Stimulated activated CD4-positive, alpha-beta T cell treated with anti-CD3 and anti-CD28 coated beads, Interleukin-15, amount 100 ng/mL, for 48 hours (primary cell): ENCODE measurements at places on chromosomes 3 and 15.

- DNase-seq: no peak
Measured at GRCh38 chr15:62394079-62394478, 229.0 kb upstream of the C2CD4B start.

GRCh38 chr3:159766563-159767185 lies 222.0 kb upstream of the IL12A start:
- no peak for DNase-seq

DNA sequence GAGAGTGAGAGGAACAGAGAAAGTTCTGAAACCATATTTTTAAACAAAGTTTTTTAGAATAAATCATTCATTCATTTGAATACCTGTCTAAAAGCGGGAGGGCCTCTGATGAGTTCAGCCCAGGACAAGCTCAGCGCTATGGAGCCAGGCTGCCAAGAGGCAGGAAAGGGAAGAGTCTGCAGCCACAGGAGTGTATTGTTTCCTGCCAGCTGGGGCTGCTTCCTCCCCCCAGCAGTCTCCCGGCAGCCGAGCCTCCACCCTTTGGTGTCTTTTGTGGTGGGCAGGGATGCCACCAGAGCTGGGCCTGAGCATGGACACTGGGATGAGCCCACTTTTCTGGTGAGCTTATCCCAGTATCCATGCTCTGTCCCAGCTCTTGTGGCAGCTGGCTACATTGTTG lies 199.5 kb upstream of the TPRG1 start:
- no peak for DNase-seq

GRCh38 chr15:60614862-60615771 lies 136.2 kb upstream of the ICE2 start:
- no peak for DNase-seq

- DNase-seq: no peak
Measured at GRCh38 chr3:25665315-25666280, 891 bp upstream of the TOP2B start.

GRCh38 chr15:90596943-90597342 lies 67.2 kb downstream of the CRTC3 start:
- DNase-seq: no peak

DNA sequence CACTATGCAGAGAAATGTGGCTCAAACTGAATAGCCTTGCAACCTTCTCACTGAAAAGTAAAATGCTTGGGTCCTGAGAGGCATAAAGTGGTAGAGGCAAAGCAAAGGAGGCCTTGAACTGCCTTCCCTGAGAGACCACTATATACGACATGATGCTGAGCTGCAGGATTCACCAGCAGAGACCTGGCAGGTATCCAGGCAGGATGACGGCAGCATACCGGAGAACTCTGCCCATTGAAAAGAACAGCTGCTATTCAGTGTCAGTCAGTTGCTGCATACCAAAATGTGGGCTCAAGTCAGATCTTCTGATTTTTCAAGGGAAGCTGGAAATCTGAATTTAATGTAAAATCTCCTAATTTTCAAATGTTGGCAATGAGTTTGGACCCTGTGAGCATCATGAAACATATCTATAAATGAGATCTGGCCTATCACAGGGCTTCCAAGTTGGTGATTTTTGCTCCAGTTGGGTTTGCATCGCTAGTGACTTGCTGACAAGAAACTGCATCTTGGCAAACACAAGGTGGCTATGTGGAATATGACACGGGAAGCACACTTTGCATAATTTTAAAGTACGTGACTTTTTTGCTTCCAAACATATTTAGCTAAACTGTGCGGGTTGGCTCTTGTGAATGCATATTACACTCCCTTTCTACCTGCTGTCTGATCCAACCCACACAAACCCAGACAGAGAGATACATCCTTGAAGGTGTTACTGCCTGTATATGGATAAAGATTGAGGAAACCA lies 529.0 kb downstream of the AGBL1 start:
- no peak for DNase-seq

- no peak for DNase-seq
Measured at GRCh38 chr3:177826253-177826652, 629.0 kb upstream of the TBL1XR1 start.

DNA sequence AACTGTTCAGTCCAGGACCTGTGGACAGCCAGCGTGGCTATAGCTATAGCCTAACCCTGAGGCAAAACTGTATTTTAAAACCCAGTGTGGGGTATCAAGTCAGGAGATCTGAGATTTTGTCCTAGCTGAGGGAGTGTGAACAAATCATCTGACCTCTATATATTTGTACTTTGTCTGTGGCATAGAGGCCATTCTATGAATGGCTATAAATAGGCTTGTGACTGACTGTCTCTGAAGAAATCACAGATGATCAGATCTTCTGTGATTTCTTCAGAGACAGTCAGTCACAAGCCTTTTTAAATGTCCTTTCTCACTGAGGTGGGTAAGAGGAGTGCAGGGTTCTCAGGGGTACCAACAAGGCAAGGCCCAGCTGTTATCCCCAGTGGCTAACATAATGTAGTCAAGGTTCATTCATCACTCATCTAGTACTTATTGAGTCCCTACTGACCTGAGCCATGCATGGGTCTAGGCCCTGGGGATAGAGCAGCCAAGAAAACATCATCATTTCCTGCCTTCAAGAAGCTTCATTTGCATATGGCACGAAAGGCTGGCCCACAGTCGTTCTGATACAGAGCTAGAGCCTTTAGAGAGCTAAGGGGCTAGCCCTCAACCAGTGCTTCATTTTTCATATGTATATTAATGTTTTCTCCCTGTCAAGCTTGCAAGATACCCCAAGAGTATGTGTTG lies 53.3 kb downstream of the TIPARP start:
- DNase-seq: no peak

DNA sequence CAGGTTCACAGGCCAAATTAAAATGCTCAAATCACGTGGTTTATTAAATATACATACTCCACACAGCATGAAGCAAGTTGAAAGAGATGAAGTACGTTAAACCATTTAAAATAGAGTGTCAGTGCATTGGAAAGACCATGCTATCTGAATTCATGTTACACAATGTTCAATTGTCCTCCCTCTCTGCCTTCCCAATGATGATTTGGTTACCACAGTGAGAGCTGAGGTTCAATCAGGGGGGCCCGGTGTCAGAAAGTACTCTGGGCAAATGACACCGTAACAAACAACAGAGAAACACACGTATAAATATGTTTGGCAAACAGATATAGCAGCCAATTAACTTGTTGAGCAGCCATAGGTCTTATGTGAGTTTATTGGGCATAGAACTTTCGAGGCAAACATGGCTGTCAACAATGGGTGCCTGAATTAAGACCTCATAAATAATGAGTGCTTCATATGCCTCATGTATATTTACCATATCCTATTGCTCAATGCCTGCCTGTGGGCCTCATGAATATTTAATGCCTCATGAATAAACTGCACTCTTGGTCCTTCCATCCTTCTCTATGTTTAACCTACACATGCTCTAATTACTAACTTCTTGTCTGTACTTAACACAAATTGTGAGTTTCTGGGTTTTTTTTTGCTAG lies 641.5 kb downstream of the PLOD2 start:
- DNase-seq: no peak

DNA sequence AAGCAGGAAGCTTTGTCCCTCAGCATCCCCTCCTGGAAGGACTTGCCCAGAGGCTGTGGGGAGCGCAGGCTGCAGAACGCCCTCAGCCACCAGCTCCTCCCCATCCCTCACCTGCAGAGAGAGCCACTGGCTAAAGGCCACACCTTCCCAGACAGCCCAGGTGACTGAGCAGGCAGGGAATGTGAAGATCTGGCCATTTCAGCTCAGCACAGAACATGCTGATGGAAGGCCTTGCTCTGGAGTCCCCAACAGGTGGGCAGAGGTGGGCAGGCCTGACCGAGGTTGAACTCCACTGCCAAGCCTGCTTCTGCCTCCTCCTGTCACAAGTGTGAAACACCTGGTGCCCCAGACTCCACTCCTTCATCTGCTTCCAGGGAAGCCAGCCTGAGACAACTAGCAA lies 50.7 kb upstream of the SEC61A1 start:
- no peak for DNase-seq
